ENCODE measurements at places on chromosomes 5 and 9. TPM values are rescaled to one million over a fixed set of nuclear protein-coding genes. Genes with fewer than 3 reads are reported as not detected.

POLR3G gene
- 25.1 TPM for total RNA-seq

SGCD gene
- total RNA-seq, result not detected

AK3 gene
- total RNA-seq, result 22.9 TPM

LRRC26 gene
- total RNA-seq, result not detected

KLHL9 gene
- total RNA-seq, result 14.8 TPM

AGXT2 gene
- not detected for total RNA-seq

ELOVL7 gene
- total RNA-seq, result 1.1 TPM

PCDHB6 gene
- not detected for total RNA-seq

PCDHA11 gene
- total RNA-seq, result not detected

ALG2 gene
- total RNA-seq, result 31.0 TPM

TMEM171 gene
- not detected for total RNA-seq

NR5A1 gene
- not detected for total RNA-seq

GABRA6 gene
- not detected for total RNA-seq

NUTM2F gene
- not detected for total RNA-seq

EFNA5 gene
- not detected for total RNA-seq

PCDHGA4 gene
- 0.37 TPM for total RNA-seq

MTREX gene
- 128 TPM for total RNA-seq

DNAI1 gene
- total RNA-seq, result not detected

SPINK13 gene
- total RNA-seq, result not detected

BHMT2 gene
- not detected for total RNA-seq

ZNF367 gene
- 22.1 TPM for total RNA-seq

CDH6 gene
- total RNA-seq, result not detected

PCDHGB7 gene
- total RNA-seq, result 0.12 TPM

IL3 gene
- 71.3 TPM for total RNA-seq

HOMER1 gene
- 13.8 TPM for total RNA-seq

SPATA31C1 gene
- total RNA-seq, result not detected

SPAG8 gene
- 0.21 TPM for total RNA-seq

PRELID2 gene
- 3.1 TPM for total RNA-seq

ARSI gene
- total RNA-seq, result not detected

SH2D3C gene
- 22.2 TPM for total RNA-seq

ADAMTS12 gene
- not detected for total RNA-seq

PTGER4 gene
- 53.0 TPM for total RNA-seq

FOXE1 gene
- total RNA-seq, result not detected

HAVCR2 gene
- total RNA-seq, result 70.0 TPM

LEAP2 gene
- total RNA-seq, result 6.0 TPM

EMB gene
- total RNA-seq, result 56.3 TPM

Data from activated CD4-positive, alpha-beta T cell treated with anti-CD3 and anti-CD28 coated beads, Interleukin-2, amount 10 ng/mL, durations not matched to agents 24 days and 14 days (primary cell).